ENCODE measurements at places on chromosomes 1 and 21.

- DNase-seq: no peak
Observed at GRCh38 chr1:4221107-4221506, 321.0 kb upstream of the C1orf174 start.

- DNase-seq: peak; percentile 45
Observed at GRCh38 chr1:151494741-151495281, 16.4 kb upstream of the CGN start.

DNA sequence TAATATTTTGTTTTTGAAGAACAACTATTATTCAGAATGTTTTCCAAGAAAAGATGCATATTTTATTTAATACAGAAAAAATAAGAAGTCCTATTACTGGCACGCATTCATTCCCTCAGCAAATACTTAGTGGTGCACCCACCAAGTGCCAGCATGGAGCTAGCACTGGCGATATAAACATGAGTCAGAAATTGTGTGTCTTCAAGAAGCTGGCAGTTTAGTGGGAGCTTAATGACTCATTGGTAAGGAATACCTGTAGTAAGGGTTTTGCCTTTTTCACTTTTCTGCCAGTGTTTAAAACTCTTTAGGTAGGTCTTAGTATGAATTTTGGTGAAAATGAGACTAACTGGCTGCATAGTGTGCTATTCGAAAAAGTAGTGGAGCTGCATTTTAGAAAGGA, 6.3 kb downstream of the MAGI3 start:
- peak; percentile 49 for DNase-seq

DNA sequence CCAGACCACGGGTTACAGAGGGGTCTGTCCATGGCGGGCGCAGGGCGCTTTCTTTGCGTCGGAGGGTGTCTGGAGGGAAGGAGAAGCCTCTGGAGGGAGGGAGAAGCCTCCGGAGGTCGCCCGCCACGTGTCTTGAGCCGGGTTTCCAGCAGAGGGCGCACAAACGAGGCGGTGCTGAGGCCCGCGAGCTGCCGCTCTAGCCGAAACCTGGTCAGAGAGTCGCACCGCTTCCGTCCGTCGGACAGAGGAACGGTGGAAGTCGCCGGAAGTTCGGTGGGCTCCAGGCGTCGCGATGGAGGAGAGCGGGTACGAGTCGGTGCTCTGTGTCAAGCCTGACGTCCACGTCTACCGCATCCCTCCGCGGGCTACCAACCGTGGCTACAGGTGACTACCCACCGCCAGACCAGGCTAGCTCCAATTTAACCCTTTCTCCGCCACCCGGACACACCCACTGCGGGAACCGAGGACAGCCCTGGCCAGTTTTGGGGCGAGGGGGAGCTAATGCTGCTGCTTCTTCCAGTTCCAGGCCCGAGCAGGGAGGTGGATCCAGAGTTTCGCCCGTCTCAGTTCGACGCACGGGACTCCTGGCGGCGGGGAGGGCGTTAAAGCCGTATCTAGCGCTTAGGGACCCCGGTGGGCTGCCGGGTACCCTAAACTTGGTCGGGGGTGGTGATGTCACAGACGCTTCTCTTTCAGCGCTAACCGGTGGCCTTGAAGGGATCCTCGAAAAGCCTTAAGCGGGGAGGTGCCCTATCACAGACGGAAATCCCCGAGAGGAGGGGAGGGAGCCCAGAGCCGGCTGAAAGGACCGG, at the start of gene NECAP2:
Gene NECAP2 (plus strand): TSS at position 255 of the 812 bp plus-strand sequence. CDS start 38 bp downstream, at position 293.
- DNase-seq: peak; percentile 95

DNA sequence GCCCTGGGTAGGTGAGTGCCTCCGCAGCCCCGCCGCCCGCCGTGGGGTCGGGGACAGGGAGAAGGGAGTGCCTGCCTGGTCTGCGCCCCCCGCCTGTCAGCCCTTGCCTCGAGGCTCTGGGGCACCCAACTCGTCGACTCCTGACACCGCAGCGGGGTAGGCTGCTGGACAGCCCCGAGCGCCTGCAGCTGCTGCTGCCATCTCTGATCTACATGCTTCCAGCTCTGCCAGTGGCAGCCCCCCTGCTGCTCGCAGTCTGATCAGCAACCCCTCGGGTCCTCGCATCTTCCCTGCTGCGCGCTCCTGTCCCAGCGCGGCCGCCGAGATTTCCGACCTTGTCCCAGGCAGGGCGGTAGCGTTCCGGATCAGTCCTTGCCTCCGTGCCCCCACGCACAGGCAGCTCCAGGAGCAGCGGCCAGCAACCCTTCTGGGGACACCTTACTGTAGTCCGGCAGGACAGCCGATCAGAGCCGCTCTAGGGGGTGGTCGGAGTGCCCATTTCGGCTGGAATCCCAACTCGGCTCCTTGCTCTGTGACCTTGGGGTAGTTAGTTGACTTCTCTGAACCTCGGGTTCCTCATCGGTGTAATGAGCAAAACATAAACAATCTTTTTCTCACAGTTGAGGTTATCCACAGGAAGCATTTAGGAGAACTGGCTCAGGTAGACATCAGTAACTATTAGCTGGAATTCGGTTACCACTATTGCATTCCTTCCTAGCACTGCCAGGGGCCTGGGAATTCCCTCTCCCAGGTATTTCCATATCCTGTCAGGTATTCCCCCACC, 540 bp downstream of the BCAN start:
- no peak for DNase-seq

GRCh38 chr1:37558411-37558810, 1.7 kb downstream of the DNALI1 start:
- no peak for DNase-seq

DNA sequence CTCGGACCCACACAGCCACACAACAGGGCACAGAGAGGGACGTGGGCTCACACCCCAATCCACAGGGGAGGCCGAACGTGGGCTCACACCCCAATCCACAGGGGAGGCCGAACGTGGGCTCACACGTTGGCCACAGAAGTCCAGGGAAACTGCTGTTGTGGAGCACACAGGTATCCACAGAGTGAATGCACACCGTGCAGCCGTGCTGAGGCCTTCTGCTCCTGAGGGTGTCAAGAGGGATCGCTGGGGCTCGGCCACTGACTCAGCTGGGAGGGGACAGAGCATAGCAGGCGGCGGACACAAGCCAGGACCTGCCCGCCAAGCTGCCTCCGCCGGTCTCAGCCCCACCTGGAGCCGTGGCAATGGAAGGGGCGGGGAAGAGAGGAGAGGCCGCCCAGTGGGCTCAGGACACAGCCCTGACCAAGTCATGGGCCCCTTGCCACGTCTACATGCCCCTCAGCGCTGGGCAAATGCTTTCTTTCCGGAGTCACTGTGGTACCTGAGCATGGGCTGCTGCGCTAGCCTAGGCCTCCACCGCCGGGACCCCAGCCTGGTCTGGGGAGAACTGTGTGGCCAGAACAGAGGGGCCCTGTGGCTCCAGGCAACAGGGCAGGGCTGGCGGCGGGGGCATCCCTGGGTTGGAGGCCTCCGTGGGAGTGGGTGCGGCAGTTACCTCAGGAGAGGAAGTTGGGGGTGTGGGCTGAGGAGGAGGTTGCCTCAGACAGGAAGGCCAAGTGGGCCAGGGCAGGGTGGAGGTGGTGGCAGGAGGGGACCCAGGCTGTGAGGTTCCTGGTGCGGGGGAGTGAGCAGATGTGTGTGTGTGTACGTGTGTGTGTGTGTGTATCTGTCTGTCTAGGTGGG, 1.2 kb downstream of the SYTL1 start:
- DNase-seq: no peak

DNA sequence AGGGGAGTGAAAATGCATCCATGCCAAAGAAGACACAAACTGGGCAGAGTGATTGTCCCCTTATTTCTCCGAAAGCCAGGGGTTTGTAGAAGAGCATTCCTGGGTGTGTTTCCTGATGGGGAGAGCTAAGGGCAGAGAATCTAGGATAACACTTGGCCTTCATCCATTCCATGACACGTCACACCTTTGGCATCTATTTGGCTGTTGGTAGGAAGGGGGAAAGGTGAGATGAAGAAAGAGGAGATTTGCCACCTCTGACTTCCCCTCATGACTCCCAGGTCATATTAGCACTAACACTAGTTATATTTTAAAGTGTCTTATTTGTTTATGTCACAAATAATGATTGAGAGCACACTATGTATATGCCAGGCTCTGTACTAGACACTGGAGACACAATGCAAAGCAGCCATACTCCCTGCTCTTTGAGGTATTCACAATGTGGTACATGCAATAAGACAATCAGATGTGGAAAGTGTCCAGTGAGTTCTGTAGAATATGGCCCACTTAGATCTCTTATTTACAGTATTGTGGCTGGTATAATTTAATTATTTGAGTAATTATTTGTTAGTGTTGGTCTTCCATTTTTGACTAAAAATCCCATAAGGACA, 54.5 kb upstream of the GADD45A start:
- no peak for DNase-seq
